ENCODE measurements at places on chromosomes 2 and 18.

GRCh38 chr2:193679847-193680246 lies 1485.1 kb upstream of the TMEFF2 start:
- no peak for DNase-seq

DNA sequence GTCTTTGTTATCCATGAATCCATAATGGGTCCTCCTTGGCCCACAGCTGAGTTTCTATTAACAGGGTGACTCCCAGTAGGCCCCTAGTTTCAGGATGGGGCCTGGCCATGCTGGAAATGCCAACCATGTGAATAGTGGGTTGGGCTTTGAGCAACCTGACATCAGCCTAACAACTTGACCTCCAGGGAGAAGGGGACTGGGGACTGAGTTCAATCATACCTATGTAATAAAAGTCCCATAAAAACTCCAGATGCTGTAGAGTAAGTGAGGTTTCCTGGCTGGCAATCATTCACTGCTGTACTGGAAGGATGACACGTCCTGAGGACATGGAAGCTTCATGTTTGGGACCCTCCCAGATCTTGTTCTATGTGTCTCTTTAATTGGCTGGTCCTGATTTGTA lies 7.9 kb downstream of the REV1 start:
- DNase-seq, result no peak

GRCh38 chr18:23265682-23266399 lies 130.6 kb downstream of the CABLES1 start:
- DNase-seq, result no peak

- no peak for DNase-seq
Measured at GRCh38 chr2:168087401-168087800, 160.0 kb downstream of the STK39 start.

DNA sequence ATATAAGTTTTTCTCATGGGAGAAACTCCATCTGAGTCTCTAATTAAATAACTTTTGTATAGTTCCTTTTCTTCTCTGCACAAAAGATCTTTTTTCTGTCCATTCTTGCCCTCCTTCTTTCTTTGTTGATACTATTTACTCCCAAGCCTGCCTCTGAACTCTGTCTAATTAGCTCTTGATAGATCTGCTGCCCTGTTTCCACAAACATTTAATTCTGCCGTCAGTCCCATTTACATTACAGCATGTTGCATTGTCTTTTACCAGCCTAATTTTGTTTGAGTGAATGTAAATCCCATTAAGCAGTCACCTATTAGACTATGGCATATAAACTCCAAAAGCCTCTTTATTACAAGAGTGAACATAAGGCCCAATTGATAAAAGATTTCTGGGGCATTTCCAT lies 254.4 kb downstream of the ERBB4 start:
- no peak for DNase-seq

- DNase-seq, result no peak
Measured at GRCh38 chr18:63299837-63300745, 19.5 kb downstream of the BCL2 start.

- DNase-seq, result no peak
Measured at GRCh38 chr2:202104286-202104870, 31.3 kb downstream of the KIAA2012 start.

DNA sequence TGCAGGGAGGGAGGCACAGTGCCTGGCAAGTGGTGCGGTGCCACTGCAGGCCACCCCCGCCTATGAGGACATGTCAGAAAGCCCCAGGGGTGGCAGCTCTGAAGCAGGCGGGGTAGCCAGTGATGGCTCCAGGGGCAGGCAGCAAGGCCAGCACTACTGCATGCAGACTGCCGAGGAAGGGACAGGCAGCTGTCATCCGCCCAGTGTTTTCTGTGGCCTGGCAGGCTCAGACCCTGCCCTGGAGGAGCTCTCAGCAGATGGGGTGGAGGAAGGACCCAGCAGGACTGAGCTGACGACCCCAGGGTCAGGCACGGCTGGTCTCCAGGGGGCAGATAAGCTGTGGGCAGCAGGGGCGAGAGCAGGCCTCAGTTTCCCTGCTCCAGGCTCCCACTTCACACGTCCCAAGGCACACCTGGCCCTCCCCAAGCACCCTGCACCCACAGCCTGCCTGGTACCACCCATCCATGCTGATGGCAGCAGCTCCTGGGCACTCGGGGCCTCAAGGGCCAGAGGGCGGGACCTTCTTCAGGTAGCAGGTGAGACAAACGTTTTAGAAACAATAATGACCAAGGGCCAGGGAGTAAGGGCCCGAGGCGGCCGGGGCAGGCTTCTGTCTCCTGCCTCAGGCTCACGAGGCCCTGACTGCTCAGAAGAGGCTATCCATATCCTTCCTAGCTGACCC lies 48.5 kb downstream of the HS6ST1 start:
- no peak for DNase-seq

DNA sequence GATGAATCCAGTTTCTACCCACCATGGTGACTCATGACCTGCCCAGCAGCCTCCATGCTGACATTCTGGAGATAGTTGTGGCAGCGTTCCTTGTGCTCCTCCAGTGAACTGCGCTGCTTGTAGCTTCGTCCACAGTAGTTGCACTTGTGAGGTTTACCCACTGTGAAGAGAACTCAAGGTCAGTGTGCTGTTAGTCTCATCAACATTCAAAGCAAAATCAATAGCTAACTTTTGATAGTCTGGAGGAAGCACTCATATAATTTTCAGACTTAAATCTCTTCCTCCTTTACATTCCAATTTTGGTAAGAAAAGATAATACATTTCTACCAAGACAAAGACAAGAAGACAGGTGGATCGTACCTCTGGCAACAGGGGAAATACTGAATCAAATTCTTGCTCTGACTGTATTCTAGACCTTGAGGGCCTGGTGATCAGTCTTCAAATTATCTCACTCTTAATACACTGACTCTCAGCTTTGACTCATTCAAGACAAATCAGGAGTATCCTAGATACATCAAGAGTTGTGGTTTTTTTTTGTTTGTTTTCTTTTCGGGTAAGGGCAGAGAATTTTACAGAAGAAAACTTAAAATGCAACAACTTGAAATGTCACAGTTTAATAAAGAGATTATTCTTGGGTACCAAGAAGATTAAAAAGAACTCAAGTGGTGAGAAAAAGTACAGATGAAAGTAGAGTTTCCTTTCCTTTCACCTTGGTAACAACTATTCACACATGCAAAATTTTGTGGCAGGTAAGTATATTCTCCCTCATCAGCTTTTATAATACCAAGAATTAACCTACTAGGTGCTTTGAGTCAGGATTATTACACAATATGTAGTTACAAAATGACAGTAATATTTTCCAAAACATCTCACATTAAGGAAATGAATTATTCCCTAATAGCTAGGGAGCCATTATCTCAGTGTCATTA lies 129.2 kb downstream of the IKZF2 start:
- DNase-seq, result no peak

DNA sequence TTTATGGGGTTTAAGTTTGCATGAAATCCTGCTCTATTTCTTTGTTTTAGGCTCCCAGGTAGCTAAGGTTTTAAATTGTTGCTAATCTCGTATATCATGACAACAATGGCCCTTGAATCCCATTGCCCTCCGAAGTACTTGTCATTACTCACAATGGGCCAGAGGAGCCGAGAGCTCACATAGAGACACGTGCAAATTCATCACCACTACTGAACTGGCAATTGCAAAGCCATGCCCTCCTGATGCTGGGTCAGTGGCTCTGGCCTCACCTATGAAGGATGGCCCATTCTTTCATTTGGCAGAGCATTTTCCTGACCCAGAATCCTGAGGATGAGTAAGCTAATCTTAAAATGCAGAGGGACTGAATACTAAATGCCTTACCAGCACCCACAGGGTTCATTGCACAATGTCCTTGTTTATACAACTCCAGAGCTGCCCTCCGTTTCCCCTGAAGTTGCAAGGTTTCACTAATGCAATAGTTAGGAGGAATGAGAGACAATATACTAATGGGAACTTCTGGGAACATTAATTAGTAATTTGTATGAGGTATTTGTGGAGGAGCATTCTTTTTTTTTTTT lies 71.6 kb upstream of the GAREM1 start:
- no peak for DNase-seq

DNA sequence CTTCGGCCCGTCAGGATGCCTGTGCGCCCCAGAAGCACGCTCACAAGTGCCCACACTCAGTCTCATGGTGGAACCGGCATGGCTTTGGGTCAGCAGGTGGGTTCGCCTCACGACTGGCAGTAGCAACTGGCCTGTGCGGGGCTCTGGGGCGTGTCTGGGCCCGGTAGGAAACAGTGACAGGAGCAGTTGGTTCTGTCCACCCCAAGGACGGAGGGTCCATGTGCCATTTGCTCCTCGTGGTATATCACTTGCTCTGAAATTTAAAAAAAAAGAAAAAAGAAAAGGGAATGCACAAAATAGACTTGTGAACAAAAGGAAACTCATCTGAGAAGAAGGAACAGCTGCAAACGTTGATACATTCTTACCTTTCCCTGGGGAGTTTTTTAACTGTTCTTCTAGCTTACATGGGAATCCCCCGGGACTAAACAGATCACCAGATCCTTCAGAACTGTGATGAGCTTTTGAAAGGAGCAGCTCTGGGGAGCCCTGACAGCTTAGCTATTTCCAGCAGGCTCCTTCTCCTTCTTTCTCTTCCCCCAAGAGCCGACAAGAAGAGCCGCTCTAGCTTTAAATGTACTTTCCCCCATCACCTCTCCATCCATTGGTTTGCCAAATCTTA lies 42.8 kb downstream of the TRAPPC12 start:
- DNase-seq, result no peak

GRCh38 chr18:21163647-21164547 lies 52.3 kb upstream of the ROCK1 start:
- DNase-seq, result no peak

DNA sequence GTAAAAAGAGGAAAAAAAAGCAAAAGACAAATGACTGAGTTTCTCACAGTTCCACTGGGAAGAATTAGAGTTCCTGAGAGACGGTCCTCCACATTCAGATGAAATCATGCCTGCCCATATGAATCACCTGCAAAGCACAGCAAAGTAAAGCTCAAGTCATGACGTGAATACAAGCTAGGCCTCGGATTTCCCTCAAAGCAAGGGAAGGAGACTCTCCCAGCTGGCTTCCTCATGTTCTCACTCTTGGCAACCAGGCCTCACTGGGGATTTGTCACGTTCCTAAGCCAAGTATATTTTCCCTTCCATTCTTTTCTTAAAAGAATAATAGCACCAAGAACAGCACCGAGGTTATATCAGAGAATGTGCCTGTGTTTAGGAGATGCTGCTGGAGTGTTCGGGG lies 47.0 kb downstream of the CYP27C1 start:
- no peak for DNase-seq

DNA sequence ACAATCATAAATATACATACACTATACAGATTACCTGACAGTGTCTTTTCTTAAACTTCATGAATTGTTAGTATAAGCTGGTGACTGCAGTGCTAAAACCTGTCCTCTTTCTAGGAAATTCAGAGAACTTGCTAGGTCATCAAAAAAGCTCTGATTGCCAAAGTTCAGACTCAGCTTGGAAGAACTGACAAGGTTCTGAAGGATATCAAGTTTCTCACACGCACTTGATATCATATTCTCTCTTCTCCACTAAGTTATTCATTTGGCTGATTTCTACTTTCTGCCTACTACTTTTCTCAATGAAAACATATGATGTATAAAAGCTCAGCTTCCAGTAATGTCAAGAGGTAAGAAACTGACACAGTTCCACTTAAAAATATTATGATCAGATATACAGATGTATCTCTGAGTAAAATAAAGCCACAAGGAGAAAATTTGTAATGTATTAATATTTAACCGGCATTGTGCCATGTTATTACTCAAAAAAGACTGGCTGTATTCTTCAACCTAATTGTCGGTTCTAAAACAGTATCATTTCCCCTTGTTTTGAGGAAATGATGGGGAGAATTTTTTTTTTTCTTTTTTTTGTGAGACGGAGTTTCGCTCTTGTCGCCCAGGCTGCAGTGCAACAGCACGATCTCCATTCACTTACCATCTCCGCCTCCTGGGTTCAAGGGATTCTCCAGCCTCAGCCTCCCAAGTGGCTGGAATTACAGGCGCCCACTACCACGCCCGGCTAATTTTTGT lies 2.4 kb downstream of the OSBPL1A start:
- DNase-seq, result no peak

GRCh38 chr18:10051877-10052631 lies 138.2 kb downstream of the VAPA start:
- DNase-seq, result no peak

DNA sequence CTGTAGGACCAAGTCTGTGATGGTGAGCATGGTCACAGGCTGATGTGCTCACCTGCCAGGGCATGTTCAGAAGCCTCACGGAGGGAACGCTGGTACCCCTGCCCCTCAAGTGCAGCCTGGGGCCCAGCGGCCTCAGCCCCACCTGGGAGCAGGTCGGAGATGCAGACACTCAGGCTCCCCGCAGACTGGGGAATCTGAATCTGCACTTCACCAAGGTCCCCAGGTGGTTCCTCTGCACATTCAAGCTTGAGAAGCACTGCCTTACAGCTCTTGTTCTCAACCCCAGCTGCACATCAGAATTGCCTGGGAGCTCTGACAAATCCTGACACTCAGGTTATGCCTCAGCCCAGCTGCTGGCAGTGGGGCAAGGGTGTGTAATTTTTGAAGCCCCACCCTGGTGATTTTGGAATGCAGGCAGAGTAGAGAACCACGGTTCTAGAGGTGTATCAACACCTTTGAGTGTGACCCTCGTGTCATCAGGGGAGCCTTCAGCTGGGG lies 54.8 kb downstream of the CRACDL start:
- DNase-seq, result no peak

All from stimulated activated CD8-positive, alpha-beta memory T cell treated with anti-CD3 and anti-CD28 coated beads, Interleukin-15, amount 100 ng/mL, for 4 hours (primary cell).